CD4-positive, alpha-beta T cell treated with Interleukin-6 for 4 hours (primary cell): ENCODE measurements at places on chromosomes 12 and 14.

GRCh38 chr14:72535485-72535884, 358.4 kb downstream of the DPF3 start:
- no peak for DNase-seq

GRCh38 chr12:57737467-57738460, 778 bp downstream of the AGAP2 start:
- no peak for DNase-seq

DNA sequence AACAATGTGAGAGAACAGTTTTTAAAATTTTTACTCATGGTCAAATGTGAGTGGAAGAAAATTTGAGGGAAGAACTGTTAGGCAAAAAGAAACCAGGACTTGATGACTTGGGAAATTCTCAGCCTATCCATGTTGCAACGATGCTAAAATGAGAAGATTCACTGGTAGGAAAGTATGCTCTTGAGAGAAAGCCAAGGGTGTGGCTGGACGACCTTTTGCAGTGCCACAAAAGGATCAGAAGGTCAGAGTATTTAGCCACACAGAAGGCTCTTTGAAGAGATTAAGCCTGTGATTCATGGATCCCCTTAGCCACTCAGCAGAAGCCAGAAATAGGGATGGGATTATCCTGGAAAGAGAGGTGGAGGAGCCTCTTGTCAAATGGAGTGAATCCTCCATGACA, 336.8 kb downstream of the LRIG3 start:
- no peak for DNase-seq

DNA sequence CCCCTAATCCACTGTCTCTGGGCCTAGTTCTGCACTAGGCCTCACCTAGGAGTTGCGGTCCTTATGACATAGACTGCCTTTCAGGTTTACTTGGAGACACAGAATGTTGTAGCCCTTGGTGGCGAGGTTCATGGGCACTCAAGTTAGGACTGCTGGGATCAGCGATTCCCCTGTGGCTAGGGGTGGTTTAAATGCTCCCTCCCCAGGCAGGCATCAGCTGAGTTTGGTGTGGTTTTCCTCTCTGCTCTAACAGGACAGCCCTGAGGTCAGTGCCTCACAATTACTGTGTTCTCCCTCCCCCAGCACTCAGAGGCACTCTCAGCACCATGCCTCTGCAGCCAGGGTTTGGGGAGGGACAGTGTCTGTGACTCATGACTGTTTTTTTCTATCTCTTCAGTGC, 22.2 kb upstream of the RDH16 start:
- DNase-seq = no peak

- no peak for DNase-seq
These were observed 214.9 kb downstream of the ADAMTS20 start for GRCh38 chr12:43336962-43337555.

DNA sequence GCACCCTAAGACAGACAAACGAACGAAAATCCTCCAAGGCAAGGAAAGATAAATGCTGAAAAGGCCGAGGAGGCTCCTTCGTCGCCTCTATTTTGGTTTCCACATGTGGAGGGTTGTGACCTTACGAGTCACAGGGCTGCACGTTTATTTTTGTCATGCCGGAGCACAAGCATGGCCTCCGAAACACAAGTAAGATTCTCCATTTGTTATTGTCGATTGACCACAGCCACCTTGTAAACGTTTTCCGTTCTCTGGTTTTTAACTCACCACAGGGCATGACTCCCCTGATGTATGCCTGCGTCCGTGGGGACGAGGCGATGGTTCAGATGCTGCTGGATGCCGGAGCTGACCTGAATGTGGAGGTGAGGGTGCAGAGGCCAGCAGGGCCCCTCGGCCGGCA, 73.1 kb upstream of the PWP1 start:
- no peak for DNase-seq

DNA sequence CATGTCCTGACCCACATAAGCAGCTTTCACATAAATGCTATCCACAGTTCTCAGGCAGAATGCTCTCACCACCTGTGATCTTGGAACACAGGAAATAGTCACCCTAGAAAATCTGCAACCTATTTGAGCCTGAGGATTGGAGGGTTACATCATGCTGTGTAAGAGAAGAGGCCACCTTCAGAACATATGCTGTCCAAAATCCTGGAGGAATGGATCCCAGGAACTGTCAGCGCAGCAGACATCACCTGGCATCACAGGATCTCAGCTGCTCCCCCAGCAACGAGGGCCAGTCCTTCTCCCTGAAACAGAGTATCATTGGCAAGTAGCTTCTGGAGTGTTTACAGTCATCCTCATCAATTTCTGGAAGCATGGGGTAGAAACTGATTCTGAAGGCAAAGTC, 63.2 kb upstream of the LTA4H start:
- no peak for DNase-seq
